ENCODE measurements at places on chromosomes 13 and 19.

- DNase-seq = no peak
Measured at GRCh38 chr13:63297163-63297562, 1881.5 kb upstream of the PCDH20 start.

- no peak for DNase-seq
Measured at GRCh38 chr19:47480658-47481057, 3.4 kb downstream of the KPTN start.

DNA sequence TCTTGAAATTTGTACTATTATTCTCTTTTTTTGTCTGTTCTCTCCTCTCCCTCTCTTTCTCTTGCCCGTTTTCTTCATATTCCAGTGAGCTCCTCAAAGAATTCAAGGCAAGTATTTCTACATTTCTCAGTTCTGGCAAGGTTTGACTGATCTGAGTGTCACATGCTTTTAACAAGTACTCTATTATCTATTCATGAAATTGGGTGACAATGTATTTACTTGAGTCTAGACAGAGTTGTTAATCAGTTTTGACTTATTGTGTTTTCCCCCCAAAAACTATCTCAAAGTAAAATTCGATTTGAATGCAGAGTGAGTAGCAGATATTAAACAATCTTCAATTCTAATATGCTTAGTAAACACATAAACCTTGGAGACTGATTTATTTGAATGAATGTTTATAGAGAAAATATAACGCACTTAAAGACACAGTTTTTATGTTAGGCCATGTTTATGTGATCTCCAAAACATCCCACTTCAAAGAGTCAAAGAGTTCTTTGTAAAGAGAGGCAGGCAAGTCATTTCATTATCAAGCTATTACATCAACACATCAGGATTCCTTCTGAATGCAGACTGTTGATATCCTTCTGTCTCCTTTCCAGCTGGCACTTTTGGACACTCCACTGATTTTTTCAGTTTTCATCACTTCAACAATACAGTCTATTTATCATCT, 166.6 kb downstream of the SLITRK6 start:
- no peak for DNase-seq

DNA sequence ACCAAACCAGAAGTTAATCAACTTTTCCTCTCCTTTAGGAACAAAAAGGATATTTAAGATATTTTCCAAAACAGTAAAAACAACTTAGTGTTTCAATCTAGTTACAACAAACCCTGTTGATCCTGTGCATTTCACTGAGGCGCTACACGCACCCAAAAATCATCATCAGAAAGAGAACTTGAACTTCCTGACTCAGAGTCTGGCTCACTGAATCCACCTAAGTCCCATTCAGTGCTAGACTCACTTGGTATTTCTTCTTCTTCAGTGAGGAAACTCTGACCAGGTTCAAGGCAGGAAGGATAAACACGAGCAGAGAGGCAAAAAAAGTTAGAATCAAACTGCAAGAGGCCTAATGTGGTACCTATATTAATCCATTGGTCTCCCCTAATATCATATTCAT, 2.2 kb downstream of the KBTBD6 start:
- no peak for DNase-seq

- no peak for DNase-seq
Measured at GRCh38 chr19:38551450-38551813, 66.3 kb downstream of the MAP4K1 start.

GRCh38 chr19:58557221-58558065, 968 bp downstream of the UBE2M start:
- DNase-seq = no peak

- DNase-seq = peak; percentile 44
Measured at GRCh38 chr19:16660763-16661479, at the start of gene TMEM38A. TSS of gene TMEM38A (plus strand) at chr19:16661139. CDS start at chr19:16661218, 79 bp downstream.

DNA sequence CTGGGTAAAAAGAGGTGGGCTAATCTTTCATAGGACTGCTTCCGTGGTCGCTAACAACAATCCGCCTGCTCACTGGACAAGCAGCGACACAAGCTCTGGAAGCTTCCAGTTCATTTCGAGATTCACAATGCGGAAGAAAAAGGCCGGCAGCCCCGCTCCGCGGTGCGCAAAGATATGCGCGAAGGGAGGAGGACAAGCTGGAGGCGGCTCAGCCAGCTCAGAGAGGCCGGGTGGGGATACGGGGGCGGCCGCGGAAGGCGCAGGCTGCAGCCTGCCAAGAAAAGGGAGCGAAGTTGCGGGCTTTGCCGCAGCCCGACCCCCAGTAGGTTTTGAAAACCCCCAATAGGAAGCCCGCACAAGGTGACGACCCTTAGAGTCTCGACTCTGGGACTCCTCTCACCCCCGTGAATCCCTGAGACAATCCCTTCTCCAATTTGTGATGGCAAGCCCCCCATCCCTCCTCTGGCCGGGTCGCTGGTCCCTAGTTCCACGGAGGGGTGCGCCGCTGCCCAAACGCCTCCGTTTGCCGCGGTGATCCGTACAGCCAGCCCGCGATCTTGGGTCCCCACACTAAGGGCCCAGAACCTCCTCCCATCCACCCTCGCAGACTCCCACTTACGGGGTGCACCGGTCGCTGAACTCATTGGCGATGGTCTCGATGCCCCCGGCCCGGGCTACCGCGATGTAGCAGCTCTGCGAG, 697 bp downstream of the HSPH1 start:
- peak; percentile 70 for DNase-seq

GRCh38 chr19:13899912-13900584, 5.9 kb downstream of the BRME1 start:
- no peak for DNase-seq

- DNase-seq = peak; percentile 90
Measured at GRCh38 chr19:41308450-41309179, 1.4 kb upstream of the CCDC97 start.

- DNase-seq = no peak
Measured at GRCh38 chr19:4571305-4571917, 11.9 kb upstream of the SEMA6B start.

DNA sequence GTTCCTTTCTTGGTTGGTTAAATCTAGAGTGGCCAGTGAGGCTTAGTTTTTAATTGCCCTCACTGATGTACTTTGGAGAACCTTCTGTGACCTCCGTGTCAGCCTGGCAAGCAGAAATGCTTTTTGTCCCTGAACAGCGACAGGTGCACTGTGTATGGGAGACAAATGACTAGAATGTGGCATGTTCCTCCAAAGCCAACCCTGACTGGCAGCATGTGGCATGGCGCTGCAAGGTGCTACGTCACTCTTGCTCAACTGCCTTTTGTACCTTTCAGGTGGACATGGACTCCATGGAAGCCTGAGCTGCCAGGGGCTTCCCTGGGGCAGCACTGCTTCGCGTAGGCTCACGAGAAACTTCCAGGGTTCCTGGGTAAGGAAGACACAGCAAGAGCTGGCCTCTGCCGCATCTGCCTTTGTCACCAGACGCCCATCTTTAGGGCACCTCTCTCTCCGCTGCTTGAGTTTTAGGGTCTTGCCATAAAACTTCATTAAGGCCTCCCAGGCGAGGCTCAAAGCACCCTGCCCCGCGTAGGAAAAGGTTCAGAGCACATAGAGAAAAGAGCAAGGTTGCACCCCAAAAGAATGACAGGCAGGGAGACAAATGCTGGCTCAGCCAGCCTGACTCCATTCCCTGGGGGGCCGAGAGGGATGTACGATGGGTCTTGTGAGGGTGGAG, 167.1 kb upstream of the SOX1 start:
- no peak for DNase-seq

- DNase-seq = no peak
Measured at GRCh38 chr13:59666504-59666903, 497.2 kb downstream of the DIAPH3 start.

DNA sequence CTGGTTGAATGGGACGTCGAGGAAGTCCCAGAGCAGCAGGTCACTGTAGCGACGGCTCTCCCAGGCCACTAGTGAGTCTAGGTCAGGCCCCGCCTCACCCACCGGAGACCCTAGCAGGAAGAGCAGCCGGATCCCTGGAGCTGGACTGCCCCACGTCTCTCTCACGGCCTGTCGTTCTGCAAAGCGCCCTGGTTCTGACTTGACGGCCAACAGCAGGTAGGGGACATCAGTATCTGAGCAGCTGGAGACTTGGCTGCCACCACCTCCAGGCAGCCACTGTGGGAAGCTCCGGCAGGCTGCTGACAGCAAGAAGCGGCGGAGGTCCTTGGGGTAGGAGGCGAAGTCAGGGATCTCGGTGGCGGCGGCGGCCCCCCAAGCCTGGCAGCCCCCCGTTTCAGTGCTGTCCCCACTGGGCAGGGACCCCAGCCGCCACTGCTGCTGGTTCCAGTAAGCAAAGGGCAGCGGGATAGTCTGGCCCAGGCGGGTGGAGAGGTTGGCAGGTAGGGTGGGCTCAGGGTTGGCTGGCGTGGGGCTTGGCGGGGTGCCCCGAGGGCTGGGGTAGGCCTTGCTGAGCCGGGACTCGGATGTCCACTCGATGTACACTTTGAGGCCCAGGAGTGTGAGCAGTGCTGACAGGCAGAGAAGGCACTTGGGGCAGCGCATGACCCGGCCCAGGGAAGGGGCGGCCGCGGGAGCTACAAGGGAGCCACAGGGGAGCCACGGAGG, 895 bp downstream of the B3GNT8 start:
- no peak for DNase-seq

DNA sequence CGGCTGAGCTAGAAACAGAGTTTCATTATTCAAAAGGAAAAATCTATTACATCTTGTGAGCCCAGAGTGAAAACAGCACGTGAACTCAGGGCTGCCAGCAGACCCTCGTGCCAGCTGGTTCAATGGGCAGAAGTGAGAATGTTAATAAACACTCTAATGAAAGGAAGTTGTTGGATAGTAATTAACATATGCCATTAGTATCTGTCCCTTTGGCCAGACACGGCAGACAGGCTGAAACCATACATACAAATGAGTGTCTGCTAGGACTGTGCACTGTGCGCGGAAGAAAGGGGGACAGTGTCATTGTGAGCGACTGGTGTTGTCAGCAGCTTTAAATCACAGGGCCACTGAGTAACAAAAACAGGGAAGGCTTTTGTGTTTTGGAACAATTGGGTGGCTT, 121.9 kb upstream of the TSC22D1 start:
- DNase-seq = no peak

- DNase-seq = no peak
Measured at GRCh38 chr13:84136582-84136981, 254.3 kb upstream of the SLITRK1 start.

- DNase-seq = peak; percentile 47
Measured at GRCh38 chr19:1259876-1260748, 9.0 kb upstream of the CIRBP start.

- DNase-seq = peak; percentile 39
Measured at GRCh38 chr19:46015687-46016425, 7.0 kb downstream of the PGLYRP1 start.

GRCh38 chr13:113851826-113852535, 11.9 kb downstream of the GAS6 start:
- DNase-seq = peak; percentile 9

- no peak for DNase-seq
Measured at GRCh38 chr13:33174491-33174890, 111.1 kb downstream of the STARD13 start.

All from activated naive CD4-positive, alpha-beta T cell treated with anti-CD3 and anti-CD28 coated beads, Interleukin-2, amount 50 U/mL, for 16 hours (primary cell).